Stimulated activated CD8-positive, alpha-beta memory T cell treated with anti-CD3 and anti-CD28 coated beads, Interleukin-7, amount 100 ng/mL, for 1 hour (primary cell): ENCODE measurements at places on chromosomes 12 and 14.

GRCh38 chr12:14949631-14950030, 11.3 kb upstream of the ERP27 start:
- no peak for DNase-seq

- no peak for DNase-seq
These were observed 120.3 kb upstream of the PLEKHG7 start for GRCh38 chr12:92582475-92582874.

DNA sequence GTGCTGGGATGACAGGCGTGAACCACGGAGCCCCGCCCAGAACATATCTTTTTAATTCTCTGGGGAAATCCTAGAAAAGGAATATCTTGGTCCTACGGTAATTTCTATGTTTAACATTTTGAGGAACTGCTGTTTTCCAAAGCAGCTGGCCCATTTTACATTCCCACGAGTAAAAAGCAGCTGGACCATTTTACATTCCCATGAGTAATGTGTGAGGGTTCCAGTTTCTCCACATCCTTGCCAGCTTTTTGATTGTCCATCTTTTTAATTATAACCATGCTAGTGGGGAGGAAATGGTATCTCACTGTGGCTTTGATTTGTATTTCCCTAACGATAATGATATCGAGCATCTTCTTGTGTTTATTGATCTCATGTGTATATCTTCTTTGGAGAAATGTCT, 4.4 kb upstream of the P2RX4 start:
- no peak for DNase-seq

DNA sequence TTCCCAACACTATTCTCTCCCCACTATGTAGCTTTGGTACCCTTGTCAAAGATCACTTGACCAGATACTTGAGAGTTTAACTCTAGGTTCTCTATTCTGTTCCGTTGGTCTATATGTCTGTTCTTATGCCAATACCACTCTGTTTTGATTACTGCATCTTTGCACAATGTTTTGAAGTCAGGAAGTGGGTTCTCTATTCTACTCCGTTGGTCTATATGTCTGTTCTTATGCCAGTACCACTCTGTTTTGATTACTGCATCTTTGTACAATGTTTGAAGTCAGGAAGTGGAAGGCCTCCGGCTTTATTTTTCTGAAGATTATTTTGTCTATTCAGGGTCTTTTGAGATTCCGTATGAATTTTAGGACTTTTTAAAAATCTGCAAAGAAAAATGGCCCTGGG, 2.7 kb upstream of the NDUFA12 start:
- DNase-seq = no peak

DNA sequence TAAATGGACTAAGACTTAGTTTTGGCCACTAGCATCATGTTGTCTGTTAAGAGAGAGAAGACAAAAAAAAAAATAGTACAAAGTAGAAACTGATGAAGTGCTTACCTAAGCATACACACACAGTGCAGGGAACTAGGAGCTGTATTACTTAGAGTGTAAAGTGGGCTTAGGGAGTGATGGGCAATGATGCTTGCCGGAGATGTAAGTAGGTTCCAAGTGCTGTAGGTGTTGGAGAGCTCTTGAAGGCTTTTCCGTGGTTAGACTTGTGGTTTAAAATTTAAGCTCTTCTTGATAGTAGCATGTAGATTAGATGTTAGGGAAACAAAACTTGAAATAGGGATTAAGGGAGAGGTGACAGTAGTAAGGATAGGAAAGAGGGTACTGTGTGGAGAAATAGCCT, 34.7 kb downstream of the MIA2 start:
- DNase-seq = no peak

GRCh38 chr12:132247718-132248452, 81.5 kb downstream of the GALNT9 start:
- no peak for DNase-seq

GRCh38 chr12:19244312-19244711, 114.8 kb downstream of the PLEKHA5 start:
- no peak for DNase-seq

GRCh38 chr14:74213907-74214803, 25.1 kb upstream of the VSX2 start:
- DNase-seq = no peak

DNA sequence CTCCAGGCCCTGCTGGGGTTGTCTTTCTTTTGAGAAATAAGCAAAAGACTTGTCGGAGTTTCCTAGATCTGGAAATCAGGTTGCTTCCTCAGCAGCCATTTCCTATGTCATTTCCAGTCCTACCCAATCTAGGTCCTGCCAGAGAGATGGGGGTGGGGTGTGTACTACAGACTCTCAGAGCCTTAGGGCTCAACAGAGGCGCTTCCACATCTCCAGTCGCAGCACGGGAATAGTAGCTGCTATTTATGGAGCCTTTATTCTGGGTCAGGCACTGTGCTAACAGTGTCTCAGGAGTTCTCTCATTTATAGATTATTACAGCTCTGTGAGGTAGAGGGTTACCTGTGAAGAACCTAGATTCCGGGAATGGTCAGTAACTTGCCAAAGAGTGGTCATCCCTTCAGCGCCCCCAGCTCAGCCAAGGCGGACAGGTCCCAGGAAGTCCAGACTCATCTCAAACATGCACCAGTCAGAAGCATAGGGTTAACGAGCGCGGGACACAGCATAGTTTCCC, 21.9 kb downstream of the DHRS2 start:
- no peak for DNase-seq

- no peak for DNase-seq
These were observed 44.5 kb downstream of the ALKBH1 start for GRCh38 chr14:77663293-77663692.

DNA sequence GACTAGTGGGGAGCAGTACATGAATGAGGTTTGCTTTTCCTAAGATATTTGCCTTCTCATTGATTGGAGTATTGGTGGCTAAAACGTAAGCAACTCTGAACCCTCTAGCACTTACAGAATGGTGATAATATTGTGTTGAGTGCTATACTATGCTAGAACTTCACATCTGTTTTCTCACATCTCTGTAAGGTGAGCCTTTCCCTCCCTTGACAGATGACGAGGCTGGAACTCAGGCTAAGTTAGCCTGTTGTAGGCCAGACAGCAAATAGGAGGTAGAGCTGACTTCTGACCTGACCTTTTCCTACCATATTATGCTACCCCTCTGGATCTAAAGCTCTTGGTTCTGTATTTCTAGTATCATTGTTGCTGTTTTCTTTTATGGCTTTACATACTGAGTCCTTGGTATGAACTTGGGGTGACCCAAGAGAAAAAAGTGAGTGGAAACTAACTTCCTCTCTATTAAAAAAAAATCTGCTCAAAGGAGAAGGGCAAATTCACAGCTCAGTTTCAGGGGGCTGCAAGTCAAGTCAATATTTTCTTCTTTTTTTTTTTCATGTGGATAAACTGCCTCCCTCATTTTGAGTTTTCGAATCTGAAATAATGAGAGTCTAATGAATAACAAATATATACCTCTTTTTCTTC, 85.9 kb downstream of the CRADD start:
- no peak for DNase-seq

DNA sequence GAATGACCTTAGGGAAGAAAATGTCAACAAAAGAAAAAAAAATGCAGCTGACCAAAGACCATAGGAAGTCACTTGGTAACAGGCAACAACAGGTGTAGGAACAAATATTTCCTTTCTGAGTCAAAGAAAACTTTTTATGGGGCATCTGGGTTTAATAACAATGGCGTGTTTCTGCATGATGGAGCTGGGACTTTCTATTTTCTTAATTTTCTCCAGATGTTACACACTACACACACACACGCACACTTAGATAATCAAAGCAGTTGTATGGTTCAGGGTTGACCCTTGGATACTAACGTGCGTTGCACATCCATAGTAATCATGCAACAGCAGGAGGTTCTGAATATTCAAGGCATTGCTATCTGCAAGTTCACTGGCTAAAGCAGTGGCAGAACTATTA, 47.9 kb upstream of the NTF3 start:
- DNase-seq = no peak

DNA sequence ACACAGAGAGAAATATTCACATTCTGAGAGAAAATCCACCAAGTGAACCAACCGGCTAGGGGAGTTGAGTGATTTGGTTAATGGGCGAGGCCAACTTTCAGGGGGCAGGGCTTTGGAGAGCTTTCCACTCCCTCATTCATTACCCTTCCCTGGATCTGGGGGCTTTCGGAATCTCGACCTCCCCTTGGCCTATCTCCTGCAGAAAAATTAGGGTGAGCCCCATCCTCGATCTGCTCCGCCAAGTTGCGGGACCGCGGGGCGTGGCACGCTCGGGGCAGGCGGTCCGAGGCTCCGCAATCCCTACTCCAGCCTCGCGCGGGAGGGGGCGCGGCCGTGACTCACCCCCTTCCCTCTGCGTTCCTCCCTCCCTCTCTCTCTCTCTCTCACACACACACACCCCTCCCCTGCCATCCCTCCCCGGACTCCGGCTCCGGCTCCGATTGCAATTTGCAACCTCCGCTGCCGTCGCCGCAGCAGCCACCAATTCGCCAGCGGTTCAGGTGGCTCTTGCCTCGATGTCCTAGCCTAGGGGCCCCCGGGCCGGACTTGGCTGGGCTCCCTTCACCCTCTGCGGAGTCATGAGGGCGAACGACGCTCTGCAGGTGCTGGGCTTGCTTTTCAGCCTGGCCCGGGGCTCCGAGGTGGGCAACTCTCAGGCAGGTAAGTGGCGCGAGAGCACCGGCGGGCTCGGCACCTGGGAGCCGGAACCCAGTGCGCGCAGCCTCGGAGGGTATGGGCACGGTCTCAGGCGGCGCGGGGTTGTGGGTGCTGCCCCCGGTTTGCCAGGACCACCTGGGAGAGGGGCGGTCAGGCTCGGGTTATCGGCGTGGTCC, at the start of gene ERBB3:
Gene ERBB3 (plus strand): TSS at position 443 of the 833 bp plus-strand sequence. CDS start 136 bp downstream, at position 579.
- peak; percentile 25 for DNase-seq

- DNase-seq = peak; percentile 53
These were observed 15.6 kb upstream of the C14orf180 start for GRCh38 chr14:104563742-104564615.

- DNase-seq = no peak
These were observed 696.0 kb downstream of the C12orf50 start for GRCh38 chr12:87332987-87333726.

DNA sequence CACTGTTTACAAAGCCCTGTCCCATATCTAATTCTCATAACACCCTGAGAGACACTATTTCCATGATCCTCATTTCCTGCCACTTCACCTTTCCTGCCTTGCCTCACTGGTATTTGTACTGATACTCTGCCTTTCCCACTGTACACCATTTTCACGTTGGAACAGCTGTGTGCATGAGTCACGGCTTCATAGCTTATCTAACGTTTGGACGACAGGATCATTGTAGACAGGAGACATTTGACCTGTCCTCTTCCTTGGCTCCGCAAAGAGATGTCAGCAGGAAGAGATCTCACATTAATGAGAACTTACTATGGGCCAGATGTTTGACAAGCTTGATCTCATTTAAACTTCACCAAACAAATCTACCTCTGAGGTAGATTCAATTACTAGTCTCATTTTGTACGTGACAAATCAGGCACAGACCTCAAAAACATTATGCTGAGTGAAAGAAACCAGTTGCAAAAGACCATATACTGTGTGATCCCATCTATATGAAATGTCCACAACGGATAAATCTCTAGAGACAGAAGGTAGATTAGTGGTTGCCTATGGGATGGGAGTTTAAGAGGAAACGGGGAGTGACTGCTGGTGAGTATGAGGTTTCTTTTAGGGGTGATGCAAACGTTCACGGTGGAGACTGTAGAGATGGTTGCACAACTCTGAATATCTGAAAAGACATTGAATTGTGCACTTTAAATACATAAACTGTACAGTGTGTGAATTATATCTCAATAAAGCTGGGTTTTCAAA, 71.2 kb downstream of the KCNK13 start:
- no peak for DNase-seq
